ENCODE measurements at places on chromosomes 13 and 19. TPM values are rescaled to one million over a fixed set of nuclear protein-coding genes. Genes with fewer than 3 reads are reported as not detected.

The RNF17 gene
- not detected for total RNA-seq

DNA sequence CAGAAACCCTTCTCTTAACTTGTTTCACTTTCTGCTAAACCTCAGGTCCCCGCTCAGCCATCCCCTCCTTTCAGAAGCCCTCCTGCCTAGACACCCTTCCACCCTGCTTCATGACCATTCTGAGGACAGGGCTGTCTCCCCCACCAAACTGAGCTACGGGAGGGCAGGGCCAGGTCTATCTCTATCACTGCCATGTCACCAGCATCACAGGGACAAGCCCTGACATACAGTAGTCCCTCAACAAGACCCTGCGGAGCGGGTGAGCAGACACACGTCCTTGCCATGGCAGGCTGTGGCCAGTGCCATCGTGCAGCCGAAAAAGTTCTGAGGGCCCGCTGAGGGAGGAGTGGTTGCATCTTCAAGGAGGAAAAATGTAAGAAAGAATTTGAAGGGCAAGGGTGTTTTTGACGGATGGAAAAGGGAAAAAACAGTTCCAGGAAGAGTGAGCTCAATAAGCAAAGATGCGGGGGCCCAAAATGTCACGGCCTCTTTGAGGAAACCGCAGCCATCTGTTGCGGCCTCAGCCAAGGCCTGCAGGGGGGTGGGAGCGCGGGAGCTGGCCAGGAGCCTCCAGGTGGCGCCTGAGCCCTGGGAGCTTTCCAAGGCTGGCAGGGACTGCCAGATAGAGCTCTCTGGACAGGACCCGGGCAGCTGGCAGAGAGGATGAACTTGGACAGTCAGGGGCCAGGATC, 8.1 kb downstream of the PTGIR start:
- no peak for ATAC-seq

DNA sequence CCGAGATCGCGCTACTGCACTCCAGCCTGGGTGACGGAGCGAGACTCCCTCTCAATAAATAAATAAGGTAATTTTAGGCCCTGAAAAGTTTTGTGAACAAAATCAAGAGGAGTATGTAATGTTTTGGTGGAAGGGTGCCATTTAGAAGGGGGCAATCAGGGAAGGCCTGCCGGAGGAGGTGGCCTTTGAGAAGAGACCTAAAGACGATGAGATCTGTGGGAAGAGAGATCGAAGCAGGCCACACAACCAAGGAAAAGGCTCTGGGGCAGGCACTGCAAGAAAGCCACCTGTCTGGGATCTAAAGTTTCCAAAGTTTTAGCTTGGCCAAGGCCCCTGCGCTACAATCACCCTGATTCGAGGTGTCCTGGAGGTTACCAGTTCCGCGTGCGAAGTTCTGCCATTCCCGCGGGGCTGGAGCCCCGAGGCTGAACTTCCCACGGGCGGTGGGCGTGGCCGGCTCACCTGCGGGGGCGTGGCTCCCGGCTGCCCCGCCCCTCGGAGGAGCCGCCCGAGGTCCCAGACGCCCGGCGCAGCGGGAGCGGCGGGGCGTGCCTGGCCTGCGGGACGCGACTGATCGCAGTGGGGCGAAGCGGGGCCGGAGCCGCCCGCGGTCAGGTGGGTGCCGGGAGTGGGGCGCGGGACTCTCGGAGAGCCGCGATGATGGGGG, at the start of gene KLC3:
Gene KLC3, plus strand, starts transcription at position 519 of the 667 bp plus-strand sequence. CDS start 4,792 bp downstream, outside the sequence.
- peak; percentile 63 for ATAC-seq

DNA sequence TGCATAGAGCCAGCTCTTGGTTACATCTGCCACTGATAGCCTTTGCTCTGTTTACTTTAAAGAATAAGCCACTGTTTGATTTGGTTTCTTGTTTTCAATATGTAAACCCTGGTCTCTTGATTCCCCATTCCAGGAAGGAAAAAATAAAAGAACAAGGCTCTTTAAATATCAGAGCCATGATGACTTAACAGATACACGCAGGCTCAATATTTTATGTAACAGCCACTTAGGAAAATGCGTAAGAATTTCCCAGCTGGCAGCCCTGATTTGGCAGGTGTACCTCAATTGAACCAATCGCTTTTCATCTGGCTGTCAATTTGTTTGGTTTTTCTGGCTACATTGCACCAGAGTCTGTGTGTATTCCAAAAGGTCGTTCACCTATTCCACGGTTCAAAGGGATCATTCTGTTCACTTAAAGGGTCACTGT, 65.6 kb downstream of the IRS2 start:
- no peak for ATAC-seq

GRCh38 chr13:24042710-24043440, 117.6 kb upstream of the SPATA13 start:
- no peak for ATAC-seq
